ENCODE measurements at places on chromosomes 12 and 14.

DNA sequence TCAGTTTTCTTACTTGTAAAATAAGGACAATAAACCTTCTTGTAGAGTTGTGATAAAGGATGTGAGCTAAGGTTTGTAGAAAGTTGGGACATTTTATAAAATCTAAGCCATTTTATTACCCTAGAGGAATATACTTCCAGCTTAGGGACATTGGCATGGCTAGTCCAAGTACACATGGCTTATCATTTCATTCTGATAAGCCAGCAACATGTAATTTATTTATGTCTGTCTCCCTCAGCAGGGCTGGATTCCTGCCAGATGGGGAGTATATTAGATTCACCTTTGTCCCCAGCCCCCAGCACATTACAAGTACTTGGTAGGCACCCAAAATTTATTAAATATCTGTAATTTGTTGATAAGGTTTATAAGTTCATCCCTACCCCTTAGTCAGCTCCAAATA, 6.3 kb upstream of the ATG14 start:
- no peak for DNase-seq

DNA sequence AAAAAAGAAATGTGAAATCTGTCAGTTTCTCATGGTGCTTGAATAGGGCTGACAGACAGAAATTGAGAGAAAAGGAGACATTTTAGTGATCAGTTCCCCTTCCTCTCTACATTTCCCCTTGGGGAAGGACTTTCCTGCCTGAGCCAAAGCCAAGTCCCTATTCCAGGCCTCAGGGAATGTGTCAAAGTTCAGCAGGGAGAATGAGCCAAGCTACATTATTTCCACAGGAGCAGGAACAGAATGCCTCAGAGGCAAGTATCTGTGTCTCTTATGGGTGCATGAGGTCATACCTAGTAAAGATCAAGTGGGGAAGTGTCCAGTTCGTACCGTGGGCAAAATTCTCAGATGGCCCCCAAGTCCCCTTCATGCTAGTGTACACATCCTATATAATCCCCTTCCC, 68.6 kb downstream of the IQSEC3 start:
- DNase-seq: no peak

DNA sequence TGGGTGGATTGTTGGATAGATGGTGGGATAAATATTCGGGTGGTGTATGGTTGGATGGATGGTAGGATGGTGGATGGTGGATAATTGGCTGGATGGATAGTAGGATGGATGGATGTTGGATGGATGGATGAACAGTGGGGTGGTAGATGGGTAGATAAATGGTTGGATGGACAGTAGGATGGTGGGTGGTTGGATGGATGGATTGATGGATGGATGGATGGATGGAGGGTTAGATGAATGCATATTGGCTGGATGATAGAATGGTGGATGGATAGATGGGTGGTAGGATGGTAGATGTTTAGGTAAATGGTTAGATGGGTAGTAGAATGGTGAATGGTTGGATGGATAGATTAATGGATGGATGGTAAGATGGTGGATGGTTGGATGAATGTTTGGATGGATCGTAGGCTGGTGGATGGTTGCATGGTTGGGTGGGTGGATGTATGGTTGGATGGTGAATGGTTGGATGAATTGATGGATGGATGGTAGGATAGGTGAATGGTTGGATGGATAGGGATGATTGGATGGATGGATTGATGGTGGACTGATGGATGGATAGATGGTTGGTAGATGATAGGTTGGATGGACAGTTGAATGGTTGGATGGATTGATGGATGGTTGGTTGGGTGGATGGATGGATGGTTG, 23.6 kb downstream of the ZBTB42 start:
- no peak for DNase-seq

- no peak for DNase-seq
These were observed 218.1 kb downstream of the C12orf75 start for GRCh38 chr12:105548626-105549025.

- DNase-seq: peak; percentile 53
These were observed 576 bp downstream of the ZBTB1 start for GRCh38 chr14:64504897-64505794.

GRCh38 chr12:116896411-116896924, 14.3 kb upstream of the FBXW8 start:
- no peak for DNase-seq

DNA sequence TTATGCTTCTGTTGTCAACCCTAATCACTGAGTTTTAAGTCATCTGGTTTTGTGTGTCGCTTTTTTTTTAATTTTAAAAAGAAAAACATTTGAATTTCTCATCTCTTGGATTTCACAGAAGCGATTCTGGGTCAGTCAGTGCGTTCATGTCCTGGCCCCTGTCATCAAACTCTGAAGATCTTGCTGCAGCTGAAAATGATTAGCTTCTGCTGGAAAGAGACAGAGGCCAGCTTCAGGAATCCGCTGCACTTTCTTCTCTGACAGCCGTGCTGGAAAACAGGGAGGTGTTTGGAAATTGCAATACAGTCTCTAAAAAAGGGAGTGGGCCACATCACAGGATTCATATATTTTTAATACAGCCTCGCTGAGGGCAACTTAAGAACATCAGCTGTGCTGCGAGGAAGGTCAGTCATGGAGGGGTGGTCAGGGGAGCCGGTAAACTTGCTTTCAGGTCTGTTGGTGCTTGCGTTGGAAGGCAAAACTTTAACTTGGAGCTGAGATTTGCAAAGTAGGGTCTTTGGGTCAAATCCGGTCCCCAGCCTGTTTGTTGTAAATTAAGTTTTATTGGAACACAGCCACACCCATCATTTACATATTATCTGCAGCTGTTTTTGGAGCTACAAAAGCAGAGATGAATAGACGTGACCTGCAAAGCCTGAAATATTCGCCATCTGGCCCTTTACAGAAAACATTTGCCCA, 190.8 kb downstream of the AACS start:
- DNase-seq: no peak

GRCh38 chr14:68391311-68392014, 401.4 kb downstream of the ZFP36L1 start:
- DNase-seq: peak; percentile 15

- DNase-seq: no peak
These were observed 217.9 kb upstream of the GRIP1 start for GRCh38 chr12:66896797-66897196.

- DNase-seq: no peak
These were observed 5.7 kb downstream of the CRADD start for GRCh38 chr12:93682846-93683261.

GRCh38 chr12:89636776-89637160, 71.9 kb downstream of the ATP2B1 start:
- no peak for DNase-seq

All from brain pericyte (primary cell).